ENCODE measurements at places on chromosomes 7 and 10. TPM values are rescaled to one million over a fixed set of nuclear protein-coding genes. Genes with fewer than 3 reads are reported as not detected.

DNA sequence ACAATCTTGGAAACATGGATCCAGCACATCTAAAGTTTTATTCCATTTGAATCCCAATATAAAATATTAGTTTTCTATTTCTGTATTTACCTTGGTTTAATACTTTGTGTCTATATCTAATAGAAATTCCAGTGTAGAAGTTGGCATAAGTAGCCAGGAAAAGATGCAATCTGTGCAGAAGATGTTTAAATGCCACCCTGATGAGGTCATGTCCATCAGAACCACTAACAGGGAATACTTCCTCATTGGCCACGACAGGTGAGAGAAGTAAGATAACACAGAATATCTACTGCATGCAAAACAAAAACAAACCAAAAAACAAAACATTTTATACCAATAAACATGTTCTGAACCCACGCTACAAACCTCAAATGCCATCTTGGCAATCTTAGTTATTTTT, 15.7 kb downstream of the PLEKHS1 start:
- DNase-seq = no peak

DNA sequence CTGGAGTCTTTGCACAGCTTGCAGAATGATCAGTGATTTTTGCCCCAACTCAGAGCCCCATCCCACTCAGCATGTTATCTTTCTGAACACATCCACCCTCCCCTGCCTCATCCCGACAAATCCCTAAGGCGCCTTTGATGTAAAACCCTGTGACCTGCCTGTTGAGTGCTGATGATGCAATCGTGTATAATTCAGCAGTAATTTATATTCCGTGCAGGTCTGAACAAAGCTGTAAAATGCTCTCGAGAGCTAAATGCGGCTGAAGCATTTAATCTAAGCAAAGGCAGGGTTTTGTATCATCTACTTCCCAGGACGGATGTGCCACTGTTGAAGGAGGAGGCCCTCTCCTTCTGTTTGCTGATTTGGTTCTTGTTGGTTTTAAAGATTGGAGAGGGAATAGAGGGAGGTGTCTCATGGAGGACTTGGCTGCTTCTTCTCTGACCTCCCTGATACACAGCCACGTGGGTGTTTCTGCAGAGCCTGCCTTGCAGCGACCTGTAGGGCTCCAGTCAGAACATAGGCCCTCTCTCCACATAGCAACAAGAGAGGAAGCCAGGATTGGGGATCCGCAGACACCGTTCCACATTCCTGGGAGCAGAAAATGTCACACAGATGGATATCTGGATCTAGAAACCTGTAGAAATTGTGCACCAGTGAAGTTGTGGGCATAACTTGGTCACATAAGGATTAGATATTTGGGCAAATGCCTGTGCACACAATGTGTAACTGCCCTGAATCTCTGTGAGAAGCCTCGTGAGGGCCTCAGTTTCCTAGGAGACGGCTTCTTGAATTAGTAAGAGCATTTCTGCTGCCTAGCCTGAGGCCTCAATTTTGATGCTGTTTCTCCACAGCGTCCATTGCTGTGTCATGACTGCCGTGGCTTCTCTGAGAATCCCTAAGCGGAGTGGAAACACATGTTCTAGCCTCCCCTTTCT, 90.2 kb upstream of the AGK start:
- no peak for DNase-seq

Gene FAM25C
- total RNA-seq = not detected

Gene RSPH10B
- not detected for total RNA-seq

DNA sequence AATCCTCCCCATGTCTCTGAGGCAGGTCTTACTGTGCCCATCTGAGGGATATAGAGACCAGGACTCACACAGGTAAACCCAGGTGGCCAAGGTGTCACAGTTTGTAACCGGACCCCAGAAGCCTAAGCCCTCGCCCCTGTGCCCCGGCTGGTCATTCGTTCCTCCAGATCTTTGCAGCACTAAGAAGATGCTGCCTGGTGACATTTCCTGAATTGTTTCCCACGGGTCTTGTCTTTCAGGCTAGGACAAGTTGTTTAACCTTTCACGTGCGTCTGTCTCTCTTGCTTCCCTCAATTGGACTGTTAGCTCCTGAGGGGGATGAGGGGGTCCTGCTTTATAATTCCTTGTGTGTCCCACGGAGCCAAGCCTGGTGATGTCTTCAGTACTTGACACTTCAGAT, 158.0 kb downstream of the KCNMA1 start:
- no peak for DNase-seq

- no peak for DNase-seq
These were observed 90.2 kb downstream of the DLG5 start for GRCh38 chr10:77836299-77836820.

DNA sequence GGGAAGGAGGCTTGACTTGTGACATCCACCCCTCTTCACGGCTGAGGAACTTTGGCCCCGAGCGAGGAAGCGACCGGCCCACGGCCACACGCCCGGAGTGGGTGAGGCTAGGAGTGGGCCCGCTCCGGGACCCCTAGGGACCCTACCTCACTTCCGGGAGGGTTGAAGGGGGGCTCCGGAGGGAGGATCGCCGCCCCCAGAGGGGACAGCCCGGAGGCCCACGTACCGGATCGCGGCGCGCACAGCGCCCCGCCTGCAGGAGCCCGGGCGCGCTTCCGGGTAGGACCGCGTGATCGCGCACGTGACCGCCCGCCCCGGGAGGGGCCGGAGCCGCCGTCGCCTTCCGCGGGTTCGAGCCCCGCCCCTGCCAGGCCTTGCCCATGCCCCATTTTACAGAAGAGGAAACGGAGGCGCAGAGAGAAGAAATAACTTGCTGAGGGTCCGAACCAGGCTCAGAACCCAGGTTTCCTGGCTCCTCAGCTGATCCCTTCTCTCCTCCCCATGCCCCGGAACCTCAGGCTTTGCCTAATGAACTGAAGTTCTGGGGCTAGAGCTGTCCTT, at the start of gene HPS1:
Gene HPS1 (minus strand): TSS at position 275 of the 561 bp plus-strand sequence. CDS start 3,695 bp downstream, outside the sequence.
- no peak for DNase-seq

DNA sequence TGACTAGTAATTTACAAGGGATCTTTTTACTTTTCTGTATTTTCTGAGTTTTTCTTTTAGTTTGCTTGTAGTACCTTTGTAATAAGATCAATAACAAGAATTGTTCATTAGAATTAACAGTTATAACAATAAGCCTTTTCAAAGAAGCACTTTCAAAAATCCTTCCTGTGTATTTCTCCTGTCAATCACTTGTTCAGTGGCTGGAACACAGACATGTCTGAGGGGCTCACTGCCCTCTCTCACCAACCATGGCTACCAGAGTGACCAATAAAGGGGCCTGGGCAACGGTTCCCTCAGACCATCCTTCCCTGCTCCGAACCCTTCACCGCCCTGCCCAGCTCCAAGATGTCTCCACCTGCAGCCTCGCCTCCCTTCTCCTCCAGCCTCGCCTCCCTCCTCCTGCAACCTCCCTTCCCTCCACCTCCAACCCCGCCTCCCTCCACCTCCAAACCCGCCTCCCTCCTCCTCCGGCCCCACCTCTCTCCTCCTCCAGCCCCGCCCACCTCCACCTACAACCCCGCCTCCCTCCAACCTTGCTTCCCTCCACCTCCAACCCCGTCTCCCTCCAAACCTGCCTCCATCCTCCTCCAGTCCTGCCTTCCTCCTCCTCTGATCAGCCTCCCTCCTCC, 353.4 kb downstream of the TNS3 start:
- no peak for DNase-seq

Gene MTPN
- 87.2 TPM for total RNA-seq

GRCh38 chr10:70513848-70514309, 35.3 kb downstream of the PALD1 start:
- DNase-seq = no peak

DNA sequence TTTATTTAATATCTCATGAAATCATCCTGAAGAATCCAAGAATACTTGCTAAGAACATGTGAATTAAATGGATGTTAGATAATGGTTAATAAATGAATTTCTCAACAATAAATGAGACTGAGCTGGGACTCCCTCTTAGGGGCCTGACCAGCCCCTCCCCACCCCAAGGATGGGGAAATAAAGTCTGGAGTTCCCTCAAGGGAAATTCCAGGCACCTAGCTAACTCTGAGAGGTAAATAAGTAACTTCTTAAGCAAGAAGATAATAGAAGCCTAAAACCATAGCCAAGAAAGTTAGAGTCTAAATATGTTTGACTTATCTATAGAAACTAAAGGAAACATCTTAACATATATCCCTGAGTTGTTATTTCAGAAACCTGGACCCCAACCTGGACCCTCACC, 32.2 kb upstream of the PPP1R9A start:
- no peak for DNase-seq

DNA sequence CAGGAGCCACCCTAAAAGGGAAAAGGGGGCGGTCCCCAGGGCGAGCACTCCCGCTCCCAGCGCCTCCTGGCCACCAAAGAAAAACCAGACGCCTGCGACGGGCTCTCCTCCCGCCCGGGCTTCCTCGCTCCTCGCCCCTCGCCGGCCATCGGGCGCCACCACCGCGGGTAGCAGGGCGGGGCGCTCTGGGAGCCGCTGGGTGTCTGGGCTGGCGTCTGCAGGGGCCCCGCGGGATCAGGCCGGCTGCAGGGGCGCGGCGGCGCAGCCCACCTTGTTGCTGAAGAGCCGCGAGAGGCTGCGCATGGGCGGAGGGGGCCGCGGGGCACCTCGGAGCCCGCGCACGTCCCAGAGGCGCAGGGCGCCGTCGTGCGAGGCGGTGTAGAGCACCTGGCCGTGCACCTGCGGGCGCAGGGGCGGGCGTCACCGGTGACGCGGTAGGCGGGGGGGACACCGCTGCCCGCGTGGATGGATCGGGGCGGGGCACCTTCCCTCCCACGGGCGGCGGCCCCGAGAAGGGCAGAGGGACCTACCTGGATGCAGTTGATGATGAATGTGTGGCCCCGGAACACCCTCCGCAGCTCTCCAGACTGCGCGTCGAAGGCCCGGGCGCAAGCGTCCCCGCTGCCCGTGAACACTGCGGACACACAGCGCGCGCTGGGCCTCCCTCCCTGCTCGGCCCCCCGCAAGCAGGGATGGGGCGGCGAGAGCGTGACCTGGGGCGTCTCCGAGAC, 28.3 kb downstream of the WDR86 start:
- DNase-seq = no peak

Gene CPEB3
- 6.8 TPM for total RNA-seq

DNA sequence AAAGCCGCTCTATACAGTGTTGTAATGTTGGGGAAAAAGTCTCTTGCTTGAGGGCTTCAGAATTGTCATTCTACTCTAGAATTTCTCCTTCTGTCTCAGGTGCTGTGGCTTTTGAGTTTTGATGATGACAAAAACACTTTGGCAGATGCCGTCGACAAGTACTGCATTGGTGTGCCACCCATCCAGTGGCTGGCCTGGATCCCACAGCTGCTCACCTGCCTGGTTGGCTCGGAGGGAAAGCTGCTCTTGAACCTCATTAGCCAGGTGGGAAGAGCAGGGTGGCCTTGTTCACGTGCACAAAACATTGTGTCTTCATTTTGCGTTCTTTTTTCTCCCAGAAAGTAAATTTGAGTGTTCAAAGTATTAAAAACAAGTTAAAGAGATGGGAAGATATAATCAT, 112.0 kb downstream of the TRRAP start:
- DNase-seq = no peak

GRCh38 chr7:70498232-70498992, 633.5 kb upstream of the GALNT17 start:
- no peak for DNase-seq
